Activated B cell treated with CpG ODN at 0.5 μM for 24 hours (primary cell): ENCODE measurements at places on chromosomes 11 and 22.

GRCh38 chr11:120316880-120317688, 8.0 kb upstream of the TLCD5 start:
- DNase-seq, result no peak

- no peak for DNase-seq
Observed at GRCh38 chr22:31440681-31441080, 41.3 kb downstream of the DRG1 start.

DNA sequence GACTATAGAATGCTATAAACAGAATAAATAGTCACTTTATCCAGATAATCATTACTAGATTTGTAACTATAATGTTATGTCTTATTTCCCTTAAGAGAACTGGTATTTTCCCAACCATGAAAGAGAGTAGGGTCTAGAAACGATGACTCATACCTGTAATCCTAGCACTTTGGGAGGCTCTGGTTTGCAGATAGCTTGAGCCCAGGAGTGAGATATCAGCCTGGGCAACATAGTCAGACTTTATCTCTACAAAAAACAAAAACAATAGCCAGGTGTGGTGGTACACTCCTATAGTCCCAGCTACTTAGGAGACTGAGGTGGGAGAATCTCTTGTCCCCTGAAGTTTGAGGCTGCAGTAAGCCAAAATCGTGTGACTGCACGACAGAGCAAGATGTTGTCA, 30.9 kb downstream of the OR52A5 start:
- no peak for DNase-seq

DNA sequence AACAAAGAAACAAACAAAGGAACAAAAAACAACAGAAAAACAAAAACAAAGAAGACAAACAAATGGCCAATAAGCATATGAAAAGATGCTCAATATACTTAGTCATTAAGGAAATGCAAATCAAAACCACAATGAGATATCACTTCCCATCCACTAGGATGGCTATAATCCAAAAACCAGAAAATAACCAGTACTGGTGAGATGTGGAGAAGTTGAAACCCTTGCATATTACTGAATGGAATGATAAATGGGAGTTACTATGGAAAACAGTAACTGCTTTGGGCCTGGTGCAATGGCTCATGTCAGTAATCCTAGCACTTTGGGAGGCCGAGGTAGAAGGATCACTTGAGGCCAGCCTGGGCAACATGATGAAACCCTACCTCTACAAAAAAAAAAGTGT, 44.9 kb upstream of the RBFOX2 start:
- no peak for DNase-seq

DNA sequence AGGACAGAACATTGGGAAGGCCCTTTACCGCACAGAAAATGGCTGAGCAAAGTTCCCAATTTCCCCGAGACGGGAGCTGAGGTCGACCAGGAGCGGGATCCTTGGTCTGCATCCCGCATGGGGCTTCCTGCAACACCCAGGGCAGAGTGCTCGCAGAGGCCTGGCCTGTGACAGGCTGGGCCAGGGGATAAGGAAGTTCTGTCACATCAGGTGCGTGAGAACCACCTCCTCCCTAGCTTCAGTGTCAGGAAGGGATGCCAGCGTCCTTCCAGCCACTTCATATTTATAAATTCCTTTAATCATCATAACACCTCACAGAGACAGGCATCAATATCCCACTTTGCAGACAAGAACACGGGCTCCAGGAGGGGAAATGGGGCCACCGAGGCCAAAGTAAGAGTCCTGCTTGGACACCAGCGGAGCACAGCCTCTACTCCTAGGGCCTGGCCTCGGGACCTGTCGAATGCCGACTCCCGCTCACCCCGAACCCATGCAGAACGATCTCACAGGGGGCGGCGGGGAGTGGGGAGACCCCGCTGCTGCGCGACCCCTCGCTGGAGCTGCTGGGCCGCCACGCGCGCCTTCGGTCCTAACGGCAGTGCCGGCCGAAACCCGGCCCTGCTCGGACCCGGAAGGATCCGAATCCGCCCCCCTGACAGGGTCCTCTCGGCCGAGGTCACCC, 532 bp downstream of the BET1L start:
- DNase-seq, result peak; percentile 16

- DNase-seq, result no peak
Observed at GRCh38 chr22:49550766-49551362, 276.8 kb downstream of the BRD1 start.

DNA sequence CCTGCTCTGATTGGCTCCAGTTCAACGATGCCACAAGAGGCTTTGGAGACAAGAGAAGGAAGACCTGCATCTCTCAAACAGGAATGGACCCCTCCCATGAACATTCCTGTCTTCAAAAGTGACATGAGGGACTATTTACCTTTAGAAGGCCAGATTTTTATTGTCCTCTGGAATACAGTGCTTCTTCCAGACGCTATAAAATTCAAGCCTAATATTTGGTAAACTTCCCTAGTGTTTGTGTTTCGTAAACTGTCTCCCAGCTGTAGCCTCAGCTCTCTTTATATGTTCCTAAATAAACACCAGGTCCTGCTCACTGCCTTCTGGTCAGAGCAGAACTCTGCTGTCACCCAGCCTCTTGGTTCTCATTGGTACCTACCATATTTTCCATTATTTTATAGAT, 157.8 kb downstream of the CCDC34 start:
- DNase-seq, result no peak

DNA sequence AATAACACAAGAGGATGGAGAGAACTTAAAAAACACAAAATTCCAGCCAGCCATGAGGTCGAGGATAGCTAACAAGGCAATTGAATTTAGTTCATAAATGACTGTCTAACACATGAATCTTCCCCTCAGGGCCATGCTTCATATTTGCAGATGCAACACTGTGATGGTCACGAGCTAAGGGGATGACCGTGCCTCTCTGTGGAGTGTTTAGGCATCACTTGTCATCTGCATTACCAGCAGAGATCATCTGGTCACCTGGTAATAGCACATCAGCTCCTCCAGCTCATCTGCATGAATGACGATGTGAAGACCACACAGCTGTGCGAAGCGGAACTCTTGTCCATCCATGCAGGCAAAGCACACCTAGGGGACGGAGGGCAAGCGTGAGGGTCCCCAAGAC, 20.9 kb upstream of the SLC25A1 start:
- no peak for DNase-seq
